ENCODE measurements at places on chromosomes 6 and 20.

DNA sequence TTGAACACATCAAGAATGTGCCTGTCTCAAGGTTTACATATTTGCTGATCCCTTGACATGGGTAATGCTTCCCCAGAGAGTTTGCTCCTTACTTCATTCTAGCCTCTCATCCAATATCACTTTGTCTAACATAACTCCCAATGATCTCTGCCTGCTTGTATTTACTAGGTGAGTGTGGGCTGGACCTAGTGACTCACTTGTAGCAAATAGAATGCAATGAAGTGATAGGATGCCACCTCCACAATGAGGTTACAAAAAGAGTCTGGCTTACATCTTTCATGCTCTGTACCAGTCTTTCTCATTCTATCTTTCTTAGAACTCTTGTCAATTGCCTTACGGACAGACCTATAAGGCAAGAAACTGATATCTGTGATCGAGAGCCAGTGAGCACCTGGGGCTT is 44.9 kb upstream of the TMEM200A start:
- no peak for DNase-seq

GRCh38 chr6:111068866-111069234 is 18.5 kb upstream of the SLC16A10 start:
- DNase-seq = no peak

DNA sequence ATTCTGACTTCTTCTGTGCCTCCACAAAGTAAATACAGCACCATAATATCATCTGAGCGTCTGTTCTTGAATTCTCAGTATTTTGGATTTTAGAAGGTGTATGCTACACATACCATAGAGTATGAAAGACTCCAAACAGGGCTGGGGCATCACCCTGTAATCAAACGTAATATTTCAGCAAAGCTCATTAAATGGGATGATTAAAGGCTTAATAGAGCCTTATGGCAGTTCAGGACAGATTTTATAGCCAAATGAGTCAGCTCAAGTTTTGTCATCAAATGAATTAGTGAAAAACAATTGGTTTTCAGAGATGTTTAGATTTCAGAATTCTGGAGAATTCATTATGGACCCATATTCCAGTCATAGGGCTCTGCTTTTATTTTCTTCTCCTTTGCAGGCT is 68.9 kb downstream of the TULP4 start:
- DNase-seq = no peak

GRCh38 chr6:18477301-18477941 is 90.3 kb downstream of the RNF144B start:
- no peak for DNase-seq

DNA sequence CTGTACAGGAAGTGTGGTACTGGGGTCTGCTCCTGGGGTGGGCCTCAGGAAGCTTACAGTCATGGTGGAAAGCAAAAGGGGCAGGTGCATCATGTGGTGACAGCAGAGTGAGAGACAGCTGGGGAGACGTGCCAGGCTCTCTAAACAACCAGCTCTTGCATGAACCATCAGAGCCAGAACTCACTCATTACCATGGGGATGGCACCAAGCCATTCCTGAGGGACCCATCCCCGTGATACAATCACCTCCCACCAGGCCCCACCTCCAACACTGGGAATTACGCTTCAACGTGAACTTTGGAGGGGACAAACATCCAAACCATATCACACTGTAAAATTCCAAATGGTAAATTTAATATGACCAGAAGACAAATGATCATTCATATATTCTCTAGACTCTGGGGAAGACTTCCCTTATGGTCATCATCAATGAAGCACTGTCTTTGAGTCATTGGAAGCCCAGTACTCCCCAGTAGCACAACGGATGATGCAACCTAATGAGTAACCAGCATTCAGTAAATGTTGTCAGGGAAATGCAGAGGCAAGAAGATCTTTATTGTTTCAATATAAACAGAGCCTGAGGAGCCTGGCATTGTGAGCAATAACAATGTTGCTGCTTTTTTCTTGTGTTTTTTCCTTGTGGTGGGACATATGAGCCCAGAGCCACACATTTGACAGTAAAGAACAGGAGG is 48.2 kb upstream of the RALY start:
- DNase-seq = no peak

- no peak for DNase-seq
Measured at GRCh38 chr20:49712646-49712995, 1.1 kb downstream of the B4GALT5 start.

DNA sequence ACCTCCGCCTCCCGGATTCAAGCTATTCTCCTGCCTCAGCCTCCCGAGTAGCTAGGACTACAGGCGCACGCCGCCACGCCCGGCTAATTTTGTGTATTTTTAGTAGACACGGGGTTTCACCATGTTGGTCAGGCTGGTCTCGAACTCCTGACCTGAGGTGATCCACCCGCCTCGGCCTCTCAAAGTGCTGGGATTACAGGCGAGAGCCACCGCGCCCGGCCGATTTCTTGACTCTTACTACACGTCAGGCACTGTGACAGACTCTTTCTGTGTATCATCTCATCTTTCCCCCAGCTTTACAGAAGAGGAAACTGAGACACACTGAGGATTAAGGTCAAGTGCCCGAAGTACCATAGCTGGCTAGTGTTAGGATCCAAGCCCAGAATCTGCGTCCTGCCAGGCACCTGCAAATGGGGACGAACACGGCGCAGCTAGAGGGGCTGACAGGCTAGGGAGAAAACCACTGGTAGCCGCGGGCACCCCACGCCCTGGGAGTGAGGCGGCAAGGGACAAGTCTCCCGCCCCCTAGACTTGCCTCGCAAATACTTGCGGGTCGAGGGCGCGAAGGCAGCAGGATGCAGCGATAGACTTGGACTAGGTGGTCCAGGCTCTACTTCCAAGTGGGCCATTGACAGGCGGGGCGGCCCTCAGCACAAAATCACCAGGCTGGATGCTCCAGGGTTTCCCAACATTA is 1.1 kb upstream of the TAF8 start:
- DNase-seq = no peak

GRCh38 chr6:155349129-155349528 is 34.8 kb upstream of the TFB1M start:
- no peak for DNase-seq

GRCh38 chr20:1182106-1182505 is 2.7 kb downstream of the TMEM74B start:
- no peak for DNase-seq

DNA sequence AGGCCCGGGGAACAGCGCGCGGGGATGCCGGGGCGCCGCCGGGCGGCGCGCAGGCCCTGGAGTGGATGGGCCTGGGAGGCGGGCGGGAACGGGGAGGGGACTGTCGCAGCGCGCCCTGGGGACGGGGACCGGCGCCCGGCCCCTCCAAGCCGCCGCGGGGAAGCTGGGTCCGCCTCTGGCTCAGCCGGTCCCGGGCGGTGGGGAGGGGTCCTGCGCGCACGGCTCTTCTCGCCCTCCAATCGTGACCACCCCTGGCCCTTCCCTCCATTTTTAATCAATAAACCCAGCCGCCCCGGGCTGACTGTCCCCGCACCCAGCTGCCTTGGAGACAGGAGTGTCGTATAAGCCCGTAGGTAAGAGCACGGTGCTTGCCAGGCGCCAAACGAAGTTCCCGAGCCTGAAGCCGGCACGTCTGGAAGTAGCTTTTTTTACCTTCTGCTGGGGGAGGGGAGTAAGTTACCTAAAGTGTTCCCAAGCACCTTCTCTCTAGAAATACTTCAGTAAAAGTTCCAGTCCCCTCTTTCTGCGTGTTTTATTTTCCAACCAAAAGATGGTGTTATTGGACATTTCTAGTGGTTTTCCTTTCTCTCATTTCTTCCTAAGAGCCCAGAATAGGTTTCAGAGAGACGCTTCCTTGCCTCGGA is 780 bp upstream of the TAF4 start:
- DNase-seq = no peak

- no peak for DNase-seq
Measured at GRCh38 chr6:168374051-168374502, 54.5 kb upstream of the DACT2 start.

DNA sequence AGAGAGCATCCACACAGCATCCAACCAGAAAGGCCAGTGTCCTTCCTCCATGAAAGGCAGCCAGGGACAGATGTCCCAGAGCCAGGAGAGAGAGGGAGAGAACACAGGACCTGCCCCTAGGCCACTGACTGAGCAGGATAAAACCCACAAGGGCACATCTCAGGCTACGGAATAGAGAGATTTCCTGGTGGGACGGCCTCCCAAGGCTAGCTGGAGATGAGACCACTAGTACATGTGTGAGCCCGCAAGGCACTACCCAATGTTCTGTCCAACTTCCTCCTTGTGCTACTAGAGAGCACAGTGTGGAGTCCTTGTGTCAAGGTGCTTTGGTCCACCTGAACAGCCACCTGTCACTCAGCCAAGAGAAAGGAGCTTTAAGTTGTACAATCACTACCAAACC is 44.2 kb downstream of the PLCG1 start:
- no peak for DNase-seq

DNA sequence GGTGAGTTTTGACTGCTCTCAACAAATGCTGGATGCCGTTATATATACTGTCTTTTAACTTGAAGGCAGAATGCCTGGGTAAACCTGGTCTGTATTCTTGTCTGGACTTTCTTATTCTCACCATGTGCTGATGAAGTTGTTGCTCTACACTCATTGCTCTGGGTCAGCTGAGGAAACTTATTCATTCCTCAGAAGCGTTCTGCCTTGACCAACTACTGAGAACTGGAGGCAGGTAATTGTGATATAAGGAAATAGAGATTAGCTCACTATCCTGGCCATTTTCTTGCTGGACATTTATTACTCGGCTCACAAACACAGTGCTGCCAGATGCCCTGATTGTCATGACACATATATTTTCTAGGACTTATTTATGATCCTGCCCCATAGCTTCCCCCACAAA is 103.6 kb downstream of the DNAH8 start:
- DNase-seq = no peak

GRCh38 chr6:27019651-27020552 is 227.6 kb upstream of the PRSS16 start:
- peak; percentile 78 for DNase-seq

DNA sequence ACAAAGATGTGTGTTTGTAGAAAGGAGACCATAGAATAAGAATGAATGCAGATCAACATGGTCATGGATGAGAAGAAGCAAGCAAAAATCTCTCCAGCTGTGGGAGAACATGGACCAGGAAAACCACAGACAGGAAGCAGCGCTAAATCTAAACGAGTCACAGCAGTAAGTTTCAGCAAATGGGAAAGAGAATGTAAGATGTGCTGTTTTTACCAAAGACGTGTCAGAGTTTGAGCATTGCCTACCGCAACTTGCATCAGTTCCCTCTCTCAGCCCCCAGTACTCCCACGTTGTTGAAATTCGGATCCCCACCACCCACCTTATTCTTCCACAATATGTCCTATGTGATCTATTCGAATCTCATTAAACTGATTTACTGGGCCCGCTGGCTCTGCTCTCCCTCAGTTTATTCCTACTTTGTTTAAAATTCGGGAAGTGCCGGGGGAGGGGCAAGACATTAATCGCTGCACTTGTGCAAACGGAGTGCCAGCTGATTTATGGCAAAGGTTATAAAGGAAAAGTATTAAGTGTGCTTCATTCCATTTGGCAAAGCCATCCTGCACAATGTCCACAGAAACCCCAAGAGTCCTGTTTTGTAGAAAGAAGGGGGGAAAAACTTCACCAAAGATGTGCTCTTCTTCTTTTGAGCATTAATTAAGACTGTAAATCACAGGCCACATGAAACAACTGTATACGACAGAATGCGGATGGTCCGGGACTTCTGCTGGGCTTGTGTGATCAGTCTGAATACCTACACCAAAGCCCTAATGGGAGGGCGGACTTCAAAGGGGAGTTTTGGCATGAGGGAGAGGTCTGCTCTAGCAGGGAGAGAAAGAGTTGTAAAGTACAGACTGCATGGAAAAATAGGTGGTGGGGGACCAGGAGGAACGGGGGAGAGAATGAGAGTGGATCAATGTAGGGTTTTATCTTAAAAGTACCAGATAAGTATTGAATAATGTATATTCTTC is 59.1 kb upstream of the PRDM1 start:
- DNase-seq = no peak

GRCh38 chr6:74213995-74214394 is 518.0 kb downstream of the CD109 start:
- no peak for DNase-seq

- DNase-seq = no peak
Measured at GRCh38 chr20:62136283-62137091, 6.7 kb downstream of the PSMA7 start.

- DNase-seq = no peak
Measured at GRCh38 chr20:62615750-62616251, 26.5 kb upstream of the SLCO4A1 start.

GRCh38 chr6:49401063-49401462 is 62.0 kb downstream of the MMUT start:
- DNase-seq = no peak

DNA sequence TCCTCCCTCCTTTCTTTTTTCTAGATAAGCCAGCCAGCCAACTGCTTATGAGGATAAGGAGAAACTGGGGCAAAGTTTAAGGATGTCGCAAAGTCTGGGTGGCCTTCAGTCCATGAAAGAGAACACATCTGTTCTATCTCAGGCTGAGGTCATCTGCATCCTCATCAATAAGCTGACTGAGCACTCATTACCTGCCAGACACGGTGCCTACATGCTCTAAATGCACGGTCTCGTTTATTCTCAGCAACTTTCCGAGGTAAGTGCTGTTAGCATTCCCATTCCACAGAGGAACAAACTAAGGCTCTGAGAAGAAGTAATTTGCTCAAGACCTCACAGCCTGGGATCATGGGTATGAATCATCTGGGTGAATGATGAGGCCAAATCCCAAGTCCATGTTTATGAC is 133.1 kb downstream of the BCAS1 start:
- no peak for DNase-seq

DNA sequence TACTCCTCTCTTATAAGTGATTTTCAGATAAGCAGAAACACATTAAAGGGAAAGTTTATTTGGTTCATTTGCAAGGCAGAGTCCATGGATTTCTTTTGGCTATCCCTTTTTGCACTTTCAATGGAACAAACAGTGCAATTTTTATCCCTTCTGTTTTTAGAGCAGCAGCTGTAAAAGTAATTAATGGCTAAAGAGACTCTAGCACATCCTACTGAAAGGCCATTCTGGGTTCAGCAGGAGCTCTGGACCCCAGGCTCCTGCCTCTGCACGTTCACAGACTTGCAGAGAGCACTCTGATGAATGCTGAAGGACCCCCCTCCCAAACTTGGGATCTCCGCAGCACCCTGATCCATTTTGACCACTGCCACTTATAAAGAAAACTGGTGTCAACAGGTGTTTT is 40.3 kb upstream of the PDE7B start:
- DNase-seq = no peak

DNA sequence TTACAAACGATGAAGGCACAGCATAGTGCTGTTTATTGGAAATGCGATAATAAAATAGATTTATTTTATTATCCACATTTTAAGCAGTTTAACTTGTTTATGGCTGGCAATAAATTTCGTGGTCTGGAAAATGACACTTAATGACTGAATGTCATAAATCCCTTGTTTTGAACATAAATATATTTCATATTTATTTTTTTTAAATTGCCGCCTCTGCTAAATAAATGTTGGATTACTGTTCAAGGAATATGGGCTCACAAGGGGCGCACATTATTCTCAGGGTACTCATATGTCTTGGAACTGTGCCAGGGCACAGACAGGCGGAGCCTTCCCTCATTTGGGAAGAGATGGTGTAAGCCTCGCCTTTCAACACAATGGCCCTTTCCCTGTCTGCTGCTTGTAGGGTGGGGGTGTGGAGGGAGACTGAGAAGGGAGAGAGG is 134.3 kb downstream of the PXDC1 start:
- no peak for DNase-seq
